ENCODE measurements at places on chromosomes 4 and X.

- DNase-seq: no peak
These were observed 24.0 kb downstream of the TET2 start for GRCh38 chr4:105170711-105171110.

GRCh38 chr4:65971686-65972085 lies 301.4 kb upstream of the EPHA5 start:
- DNase-seq: no peak

- DNase-seq: peak; percentile 60
These were observed 249.7 kb upstream of the TET2 start for GRCh38 chr4:104896660-104897645.

GRCh38 chr4:140790171-140790570 lies 34.0 kb upstream of the TBC1D9 start:
- no peak for DNase-seq

- peak; percentile 5 for DNase-seq
These were observed 168.4 kb upstream of the NRK start for GRCh38 chrX:105653891-105654290.

- DNase-seq: no peak
These were observed 174.1 kb downstream of the CBR4 start for GRCh38 chr4:168835880-168836454.

GRCh38 chr4:156539376-156539775 lies 432.2 kb downstream of the PDGFC start:
- DNase-seq: no peak

DNA sequence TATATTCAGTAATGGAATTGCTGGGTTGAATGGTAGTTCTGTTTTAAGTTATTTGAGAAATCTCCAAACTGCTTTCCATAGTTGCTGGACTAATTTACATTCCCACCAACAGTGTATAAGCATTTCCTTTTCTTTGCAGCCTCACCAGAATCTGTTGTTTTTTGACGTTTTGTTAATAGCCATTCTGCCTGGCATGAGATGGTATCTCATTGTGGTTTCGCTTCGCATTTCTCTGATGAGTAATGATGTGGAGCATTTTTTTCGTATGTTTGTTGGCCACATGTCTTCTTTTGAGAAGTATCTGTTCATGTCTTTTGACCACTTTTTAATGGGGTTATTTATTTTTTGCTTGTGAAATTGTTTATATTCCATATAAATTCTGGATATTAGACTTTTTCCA lies 13.6 kb upstream of the MAGED4B start:
- DNase-seq: peak; percentile 27

GRCh38 chr4:125836597-125837195 lies 521.9 kb downstream of the FAT4 start:
- peak; percentile 23 for DNase-seq

DNA sequence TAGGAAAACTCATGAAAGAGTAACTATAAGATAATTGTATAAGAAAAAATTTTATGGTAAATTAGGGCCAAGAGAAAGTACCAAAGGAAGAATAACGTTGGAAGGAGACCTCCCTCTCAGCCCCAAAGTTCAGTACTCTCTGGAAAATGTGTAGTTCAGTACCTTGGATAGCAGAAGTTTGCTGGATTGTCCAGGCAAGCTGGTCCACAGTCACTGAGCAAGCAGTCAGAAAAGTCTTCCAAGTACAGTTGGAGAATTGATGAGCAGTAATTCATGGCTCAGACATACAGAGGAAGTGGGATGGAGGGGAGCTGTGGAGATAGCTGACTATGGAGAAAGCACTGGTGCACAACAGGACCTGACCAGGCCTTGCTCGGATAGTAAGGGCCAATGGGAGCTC lies 598.2 kb upstream of the NDST4 start:
- DNase-seq: peak; percentile 13

- DNase-seq: peak; percentile 32
These were observed 59.9 kb downstream of the RTL9 start for GRCh38 chrX:110418316-110419235.

DNA sequence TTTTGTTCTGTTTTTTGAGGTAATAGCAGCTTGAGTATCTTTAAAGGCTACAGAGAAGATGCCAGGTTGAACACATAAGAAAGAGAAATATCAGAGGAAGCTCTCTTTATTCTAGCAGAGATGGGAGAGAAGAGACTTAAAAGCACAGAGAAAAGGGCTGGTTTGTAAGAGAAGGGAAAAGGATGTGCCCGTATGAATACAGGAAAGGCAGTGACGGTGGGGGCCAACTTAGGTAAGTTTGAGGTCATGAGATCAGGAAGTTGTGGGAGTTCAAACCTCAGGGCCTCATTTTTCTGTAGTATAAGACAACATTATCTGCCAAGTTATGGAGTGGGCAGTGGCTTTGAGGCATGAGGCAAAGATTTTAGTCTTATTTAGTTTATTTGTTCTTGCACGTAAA lies 121.3 kb upstream of the S100G start:
- no peak for DNase-seq

GRCh38 chr4:38204339-38205035 lies 244.3 kb downstream of the PTTG2 start:
- no peak for DNase-seq

DNA sequence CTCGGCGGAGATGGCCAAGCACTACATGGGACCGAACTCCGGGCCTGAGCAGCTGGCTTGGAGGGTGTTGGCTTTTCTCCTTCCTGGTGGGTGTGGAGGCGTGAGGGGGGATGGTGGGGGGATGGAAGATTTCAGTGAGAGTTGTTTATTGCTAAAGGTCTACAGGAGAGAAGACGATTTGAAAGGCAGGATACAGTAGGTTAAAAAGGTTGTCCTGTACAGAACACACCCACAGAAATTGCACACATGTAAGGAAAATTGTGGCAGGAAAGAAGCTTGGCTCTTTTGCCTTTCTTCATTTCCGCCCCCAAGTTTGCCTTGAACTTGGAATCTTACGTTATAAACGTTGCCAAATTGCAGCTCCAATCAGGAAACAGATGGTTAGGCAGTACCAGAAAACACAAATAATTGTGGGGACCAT lies 74.1 kb upstream of the STOX2 start:
- DNase-seq: no peak

- no peak for DNase-seq
These were observed 140.1 kb upstream of the SMIM31 start for GRCh38 chr4:164613792-164614191.

GRCh38 chr4:1249731-1250526 lies 999 bp upstream of the CTBP1 start:
- DNase-seq: no peak

- no peak for DNase-seq
These were observed 12.4 kb upstream of the PIN4 start for GRCh38 chrX:72169008-72169728.

- DNase-seq: no peak
These were observed 253.2 kb downstream of the SPRY1 start for GRCh38 chr4:123649645-123650391.

DNA sequence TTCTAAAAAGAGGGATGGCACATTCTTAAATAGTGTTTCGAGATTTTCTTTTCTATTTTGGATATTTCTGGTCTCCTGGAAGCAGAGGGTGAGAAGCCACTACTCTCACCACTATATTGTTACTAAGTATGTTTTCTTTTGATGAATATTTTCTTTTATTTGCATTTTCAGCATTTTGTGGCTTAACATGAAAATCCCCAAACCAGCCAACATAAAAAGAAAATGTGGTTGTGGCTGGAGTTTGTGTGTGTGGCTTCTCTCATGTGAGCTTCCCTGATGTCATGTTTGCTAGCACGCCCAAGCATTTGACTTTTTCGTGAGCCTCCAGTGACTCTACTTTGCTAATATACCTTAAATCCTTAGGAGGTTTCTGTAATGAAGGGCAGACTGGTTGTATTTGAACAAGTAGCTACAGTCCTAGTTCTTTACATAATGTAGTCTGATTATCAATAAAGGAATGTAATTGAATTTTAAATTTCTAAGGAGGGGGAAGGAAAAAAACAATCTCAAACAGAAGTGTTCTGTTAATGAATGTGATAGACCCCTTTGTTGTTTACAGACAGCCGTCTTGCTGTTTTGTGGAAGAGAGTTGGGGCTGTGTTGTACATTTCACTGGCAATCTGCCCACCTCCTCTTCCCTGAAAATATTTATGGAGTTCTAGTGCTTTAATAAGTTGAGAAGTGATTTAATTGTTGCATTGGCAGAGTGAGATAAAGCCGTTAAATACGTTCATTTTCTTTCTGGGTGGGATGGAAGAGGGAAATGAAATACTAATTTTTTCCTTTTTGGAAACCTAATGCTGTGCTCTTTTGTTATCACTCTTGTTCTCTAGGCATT lies 114.6 kb downstream of the ARHGAP10 start:
- DNase-seq: no peak

DNA sequence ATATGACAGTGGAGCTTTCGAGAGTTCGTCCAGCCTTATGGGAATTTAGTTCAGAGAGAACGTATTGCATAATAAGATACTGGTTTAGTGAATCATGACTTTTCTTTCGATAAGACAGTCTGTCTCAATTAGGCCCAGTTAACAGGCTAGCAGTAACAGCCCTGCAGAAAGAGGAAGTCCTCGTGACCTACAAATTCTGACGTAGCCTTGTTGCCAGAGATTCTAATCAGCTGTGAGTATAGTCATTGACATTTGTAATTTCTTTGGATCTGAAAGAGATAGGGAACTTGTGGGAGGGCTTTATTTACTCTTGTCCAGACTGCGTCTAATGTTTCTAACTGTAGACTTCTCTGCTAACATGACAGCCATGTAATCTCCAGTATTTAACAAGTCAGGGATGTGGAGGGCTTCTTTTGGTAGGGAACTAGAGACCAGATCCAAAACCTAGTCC lies 15.8 kb downstream of the ART3 start:
- peak; percentile 56 for DNase-seq

DNA sequence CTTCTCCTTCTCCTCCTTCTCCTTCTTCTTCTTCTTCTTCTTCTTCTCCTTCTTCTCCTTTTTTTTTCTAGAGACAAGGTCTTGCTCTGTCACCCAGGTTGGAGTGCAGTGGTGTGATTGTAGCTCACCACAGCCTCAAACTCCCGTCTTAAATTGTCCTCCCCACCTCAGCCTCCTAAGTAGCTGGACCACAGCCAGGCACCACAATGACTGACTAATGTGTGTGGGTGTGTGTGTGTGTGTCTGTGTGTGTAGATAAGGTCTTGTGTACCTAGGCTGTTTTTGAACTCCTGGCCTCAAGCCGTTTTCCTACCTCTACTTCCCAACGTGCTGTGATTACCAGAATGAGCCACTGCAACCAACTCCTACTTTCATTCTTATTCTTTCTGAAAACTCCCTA lies 390.9 kb downstream of the ADAM29 start:
- peak; percentile 18 for DNase-seq

DNA sequence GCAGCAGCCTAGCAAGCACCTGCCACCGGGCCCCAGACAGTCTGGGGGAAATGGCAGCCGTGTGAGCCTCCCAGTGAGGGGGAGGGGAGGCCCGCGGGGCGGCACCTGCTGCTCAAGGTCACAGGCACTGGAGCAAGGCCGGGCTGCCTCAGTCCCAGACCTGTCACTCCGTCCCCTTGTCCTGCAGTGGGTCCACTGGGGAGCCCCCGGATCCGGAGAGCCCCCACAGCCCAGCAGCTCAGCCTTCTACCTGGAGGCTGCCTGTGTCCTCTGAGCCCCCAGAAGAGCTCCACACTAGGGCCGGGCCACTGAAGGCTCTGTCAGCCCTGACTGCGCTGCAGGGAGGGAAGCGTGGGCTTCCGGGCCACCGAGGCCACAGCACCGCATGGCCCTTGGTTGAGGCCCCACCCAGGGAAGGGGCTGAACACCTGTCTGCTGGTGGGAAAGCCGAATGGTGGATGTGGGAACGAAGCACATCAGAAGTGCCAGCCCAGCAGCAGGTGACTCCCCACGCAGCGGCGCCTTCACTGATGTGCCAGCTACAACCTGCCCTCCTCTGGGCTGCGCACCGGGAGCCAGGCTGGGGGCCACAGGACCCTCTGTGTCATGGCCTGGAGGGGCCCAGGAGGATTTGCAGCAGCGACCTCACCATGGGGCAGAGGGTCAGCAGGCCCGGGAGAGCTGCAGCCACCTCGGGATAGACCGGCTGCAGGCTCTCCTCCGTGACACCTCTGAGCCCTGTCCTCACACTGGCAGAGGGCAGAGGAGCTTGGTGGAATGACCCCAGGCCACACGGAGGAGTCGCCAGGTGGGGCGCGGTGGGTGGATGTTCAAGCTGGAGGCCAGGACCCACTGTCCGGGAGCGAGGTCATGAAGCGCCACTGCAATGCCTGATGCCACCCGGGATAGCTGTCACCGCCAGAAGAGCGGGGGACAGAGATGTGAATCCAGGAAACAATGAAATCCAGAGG lies 35.0 kb upstream of the MXD4 start:
- no peak for DNase-seq

Measured in HT1080 (cell line).